ENCODE measurements at places on chromosomes 12 and 14.

- peak; percentile 49 for DNase-seq
Observed at GRCh38 chr12:103495469-103496456, at the start of gene C12orf42. Gene C12orf42 (minus strand): TSS chr12:103495968. CDS start chr12:103478426, 17,542 bp downstream.

DNA sequence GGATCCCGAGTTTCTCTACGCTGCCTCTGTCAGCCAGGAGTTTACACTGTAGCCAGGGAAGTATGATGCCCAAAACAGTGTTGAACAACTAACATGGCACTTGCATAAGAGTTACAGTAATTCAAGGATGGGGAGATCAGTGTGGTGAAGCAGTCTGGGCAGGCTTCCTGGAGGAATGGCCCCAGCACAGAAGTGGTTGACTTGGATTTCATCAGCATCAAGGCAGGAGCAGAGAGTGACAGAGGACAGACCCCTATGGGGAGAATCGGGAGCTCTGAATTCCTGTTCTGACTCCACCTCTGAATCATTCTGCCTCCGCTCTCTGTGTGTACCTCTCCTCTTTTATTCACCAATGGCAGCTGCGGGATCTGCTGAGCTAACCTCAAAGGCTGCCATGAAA is 124.5 kb downstream of the KCNA5 start:
- DNase-seq = no peak

- no peak for DNase-seq
Observed at GRCh38 chr14:23365036-23365731, at the start of gene EFS. Gene EFS (minus strand): TSS chr14:23365172. CDS start chr14:23365025, 147 bp downstream.

- DNase-seq = no peak
Observed at GRCh38 chr14:70638416-70638815, 3.3 kb upstream of the TTC9 start.

DNA sequence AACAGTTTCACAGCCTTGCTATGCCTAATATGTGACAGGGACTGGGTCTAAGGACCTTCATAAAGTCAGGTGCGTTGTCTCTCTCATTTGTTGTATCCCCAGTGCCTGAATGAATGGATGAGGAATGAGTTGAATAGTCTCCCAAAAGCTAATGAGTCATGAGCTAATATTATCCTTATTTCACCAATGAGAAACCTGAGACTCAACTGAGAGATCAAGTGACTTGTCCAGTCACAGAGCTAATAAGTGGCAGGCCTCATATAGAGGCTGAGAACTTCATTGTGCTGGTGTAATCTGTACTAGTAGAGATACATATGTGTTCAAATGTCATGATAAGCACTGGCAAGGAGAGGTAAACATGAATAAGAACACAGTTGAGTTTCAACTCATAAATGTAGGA is 612.4 kb downstream of the NRXN3 start:
- no peak for DNase-seq

DNA sequence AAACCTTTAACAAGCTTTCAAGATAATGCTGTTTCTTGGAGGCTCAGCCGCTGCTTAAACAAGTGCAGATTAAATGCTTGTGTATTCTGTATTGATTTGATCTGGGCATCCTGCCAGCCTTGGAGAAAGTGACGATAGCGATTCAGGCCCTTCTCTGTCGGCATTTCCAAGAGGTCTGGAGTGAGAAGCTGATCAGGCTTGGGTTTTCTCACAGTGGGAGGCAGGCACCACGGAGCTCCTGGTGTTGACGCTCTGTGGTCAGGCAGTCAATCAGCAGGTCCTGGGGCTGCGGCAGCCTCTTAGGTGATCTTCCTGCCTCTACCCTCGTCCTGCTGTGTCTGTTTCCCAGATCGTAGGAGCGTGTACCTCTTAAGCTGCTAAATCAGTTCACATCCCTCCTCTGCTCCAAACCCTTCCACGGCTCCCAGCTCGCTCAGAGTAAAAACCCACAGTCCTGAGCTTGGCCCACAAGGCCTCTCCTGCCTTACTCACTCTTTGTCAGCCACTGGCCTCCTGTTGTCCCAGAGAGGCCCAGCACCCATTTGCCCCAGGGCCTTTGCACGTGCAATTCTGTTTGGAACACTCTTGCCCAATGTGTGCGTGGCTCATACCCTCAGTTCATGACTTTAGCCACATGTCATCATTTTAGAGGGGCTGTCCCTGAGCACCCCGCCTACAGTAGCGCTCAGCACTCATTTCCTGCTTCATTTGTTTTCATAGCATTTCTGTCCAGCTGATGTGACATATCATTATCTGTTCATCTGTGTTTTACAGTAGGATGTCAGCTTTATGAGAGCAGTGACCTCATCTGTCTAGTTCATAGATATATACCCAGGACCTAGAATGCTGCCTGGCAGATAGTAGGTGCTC is 155.4 kb downstream of the AACS start:
- no peak for DNase-seq

GRCh38 chr14:56846970-56847930 is 37.0 kb upstream of the OTX2 start:
- no peak for DNase-seq

DNA sequence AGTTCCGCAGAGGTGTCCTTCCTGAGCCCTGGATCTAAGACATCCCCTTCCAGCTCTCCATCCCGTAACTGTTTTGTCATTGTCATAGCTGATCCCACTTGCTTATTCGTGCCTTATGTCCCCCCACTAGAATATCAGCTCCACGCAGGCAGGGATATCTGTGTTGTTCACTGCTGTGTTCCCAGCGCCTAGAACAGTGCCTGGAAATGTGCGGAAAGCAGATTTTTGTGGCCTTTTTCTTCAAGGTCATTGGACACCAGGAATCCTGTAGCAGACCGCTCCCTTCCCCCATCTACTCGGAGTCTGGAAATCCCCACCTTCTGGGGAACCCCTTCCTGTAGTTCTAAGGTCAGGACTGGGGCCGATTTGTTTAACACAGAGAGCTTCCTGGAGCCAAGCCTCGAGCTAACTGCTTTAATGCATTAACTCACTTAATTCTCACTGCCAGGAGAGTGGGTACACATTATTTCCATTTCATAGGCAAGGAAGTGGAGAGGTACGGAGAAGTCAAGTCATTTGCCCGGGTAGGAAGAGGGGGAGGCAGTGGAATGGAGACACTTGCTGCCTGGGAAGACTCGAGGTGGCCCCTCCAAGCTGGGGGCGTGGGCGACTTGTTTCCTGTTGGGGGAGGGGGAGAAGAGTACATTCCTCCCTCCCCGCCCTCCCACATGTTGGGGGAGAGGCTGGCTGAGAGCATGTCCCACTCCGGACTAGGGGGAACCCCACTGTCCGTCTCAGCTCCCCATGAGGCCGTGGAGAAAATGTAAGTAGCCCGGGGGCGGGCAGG is 1.2 kb upstream of the SH2B3 start:
- DNase-seq = no peak

- no peak for DNase-seq
Observed at GRCh38 chr14:74503938-74504335, 10.4 kb downstream of the ISCA2 start.

GRCh38 chr12:89684136-89684535 is 24.5 kb downstream of the ATP2B1 start:
- DNase-seq = no peak

DNA sequence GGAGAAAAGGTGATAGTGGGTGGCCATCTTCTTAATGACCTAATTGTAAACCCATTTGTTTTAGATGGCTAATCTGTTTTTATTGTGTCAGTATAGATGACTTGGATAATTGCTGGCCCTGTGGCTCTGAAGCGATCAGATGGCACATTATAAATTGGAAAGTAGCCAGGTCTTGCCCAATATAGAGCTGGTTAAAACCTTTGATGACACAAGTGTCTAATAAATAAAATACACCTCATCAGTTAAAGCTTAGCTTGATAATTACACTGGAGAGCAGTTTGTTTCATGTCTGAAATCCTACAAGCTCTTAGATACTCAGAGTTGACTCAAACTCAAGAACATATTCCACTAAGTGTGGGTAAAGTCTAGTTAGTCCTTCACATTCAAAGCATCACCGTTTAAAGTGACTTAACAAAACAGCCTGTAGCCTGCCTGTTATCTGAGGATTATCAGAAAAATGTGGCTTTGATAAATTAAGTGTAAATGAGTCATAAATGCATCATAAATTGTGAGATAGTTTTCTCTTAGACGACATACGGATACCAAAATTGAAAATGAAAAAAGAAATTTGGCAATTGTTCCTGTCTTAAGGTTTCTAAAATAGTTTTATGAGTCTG is 280.9 kb downstream of the LRIG3 start:
- no peak for DNase-seq

DNA sequence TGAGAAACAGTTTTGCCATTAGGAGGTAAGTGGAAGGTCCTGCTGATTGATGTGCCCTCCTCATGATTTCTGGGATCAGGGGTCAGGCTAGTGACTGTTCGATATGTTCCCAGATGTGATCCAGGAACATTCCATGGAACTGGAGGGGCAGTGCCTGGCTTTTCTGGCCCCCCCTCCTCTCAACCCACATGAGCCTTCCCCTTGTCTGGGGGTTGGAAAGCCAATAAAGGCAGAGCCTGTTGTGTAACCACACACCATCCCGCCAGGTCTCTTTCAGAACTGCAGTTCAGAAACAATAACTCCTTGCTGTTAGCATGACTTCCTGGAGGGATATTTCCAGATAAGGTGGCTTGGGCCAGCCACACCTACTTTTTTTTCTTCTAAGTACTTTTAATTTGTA is 17.8 kb downstream of the SMOC1 start:
- no peak for DNase-seq

GRCh38 chr12:112540021-112540420 is 121.3 kb downstream of the PTPN11 start:
- no peak for DNase-seq

DNA sequence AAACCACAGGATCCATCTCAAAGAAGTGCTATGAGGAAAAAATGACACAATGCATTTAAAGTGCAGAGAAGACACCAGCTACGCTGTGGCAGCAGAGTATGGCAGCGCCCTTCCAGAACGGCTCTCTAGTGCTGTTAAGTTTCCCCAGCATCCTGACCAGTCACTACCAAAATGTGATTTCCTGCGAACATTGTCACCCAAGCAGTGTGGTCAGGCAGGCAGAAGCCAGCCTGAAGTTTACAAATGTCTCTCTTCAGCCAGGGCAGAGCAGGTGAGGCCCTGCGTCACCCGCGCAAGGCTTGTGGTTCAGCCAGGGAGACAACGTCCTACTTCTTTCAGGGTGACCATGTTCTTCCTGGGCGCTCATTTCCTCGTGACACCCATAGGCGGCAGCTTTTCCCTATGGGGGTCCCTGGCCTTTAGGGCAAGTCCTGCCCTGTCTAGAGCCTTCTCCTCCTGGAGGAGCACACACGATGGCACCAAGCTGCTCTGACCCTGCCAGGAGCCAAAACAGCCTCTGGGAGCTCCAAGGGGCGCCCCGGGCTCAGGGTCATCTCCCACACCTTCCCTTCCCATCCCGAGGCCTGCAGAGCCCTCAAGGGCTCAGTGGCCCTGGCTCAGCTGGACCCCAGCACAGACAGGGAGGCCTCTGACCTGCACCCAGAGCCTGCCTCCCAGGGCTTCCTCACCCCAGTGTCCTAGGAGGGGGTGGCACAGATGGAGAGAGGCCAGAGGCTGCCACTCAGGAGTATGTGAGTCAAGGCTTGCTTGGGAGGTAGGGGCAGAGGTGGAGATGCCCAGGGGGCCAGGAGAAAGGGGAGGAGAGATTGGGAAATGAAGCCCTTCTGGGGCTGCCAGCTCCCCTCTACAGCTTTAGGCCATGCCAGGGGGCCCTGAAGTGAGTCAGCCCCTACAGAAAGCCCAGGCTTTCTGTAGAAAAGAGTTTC is 41.9 kb downstream of the PSMA6 start:
- no peak for DNase-seq

GRCh38 chr12:30989754-30990153 is 63.2 kb downstream of the TSPAN11 start:
- DNase-seq = no peak

- no peak for DNase-seq
Observed at GRCh38 chr12:53391724-53392123, 11.7 kb downstream of the SP1 start.

- no peak for DNase-seq
Observed at GRCh38 chr12:85874031-85874461, at the start of gene NTS. Gene NTS (plus strand): TSS chr12:85874295. CDS start chr12:85874404, 109 bp downstream.

GRCh38 chr14:101133068-101133467 is 229.5 kb upstream of the RTL1 start:
- no peak for DNase-seq

GRCh38 chr14:74616507-74616906 is 4.5 kb upstream of the LTBP2 start:
- DNase-seq = no peak

- DNase-seq = no peak
Observed at GRCh38 chr12:49309386-49309785, 13.7 kb upstream of the TROAP start.

- DNase-seq = no peak
Observed at GRCh38 chr12:56585098-56585497, 45.0 kb downstream of the BAZ2A start.

GRCh38 chr14:61298824-61299223 is 17.7 kb upstream of the TMEM30B start:
- no peak for DNase-seq

DNA sequence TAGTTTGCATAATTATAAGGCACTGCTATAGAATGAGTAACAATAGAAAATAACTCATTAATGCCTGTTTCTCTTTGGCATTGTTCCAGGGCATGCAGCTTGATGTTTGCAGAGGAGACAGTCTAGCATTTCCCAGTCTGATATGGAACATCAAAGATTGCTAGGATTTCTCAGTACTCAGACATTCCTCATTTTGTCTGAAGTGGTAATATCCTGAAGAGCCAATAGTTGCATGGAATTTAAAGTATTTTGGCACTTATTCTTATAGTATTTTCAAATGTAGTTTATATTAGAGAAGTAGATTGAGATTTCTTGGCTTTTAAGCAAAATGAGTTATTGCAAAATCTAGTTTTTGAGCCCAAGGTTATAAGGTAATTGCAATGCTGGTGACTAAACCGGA is 337.3 kb upstream of the E2F7 start:
- no peak for DNase-seq

- DNase-seq = no peak
Observed at GRCh38 chr14:97578982-97579548, 781.9 kb downstream of the VRK1 start.
